ENCODE measurements at places on chromosomes 5 and 9.

GRCh38 chr5:125467222-125467621, 720.8 kb upstream of the ZNF608 start:
- DNase-seq: no peak

- no peak for DNase-seq
Observed at GRCh38 chr5:10676224-10676623, 84.8 kb downstream of the DAP start.

DNA sequence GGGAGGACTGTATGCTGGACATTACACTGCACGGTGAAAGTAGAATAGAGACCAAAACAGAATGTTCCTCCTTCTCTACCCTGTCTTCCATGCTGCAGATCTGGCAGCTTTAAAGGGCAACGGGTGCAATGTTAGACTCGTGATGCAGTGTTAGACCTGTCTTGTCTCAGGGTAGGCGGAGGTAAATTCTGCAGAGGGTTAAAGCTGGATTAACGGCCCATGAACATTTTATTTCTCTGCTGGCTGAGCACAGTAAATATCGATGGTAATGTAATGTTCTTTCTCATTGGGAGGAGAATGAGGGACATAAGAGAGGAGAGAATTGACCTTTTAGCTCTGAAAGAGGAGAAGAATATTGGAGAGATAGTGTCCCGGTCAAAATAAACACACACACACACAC, 178.9 kb downstream of the NMUR2 start:
- DNase-seq: no peak

DNA sequence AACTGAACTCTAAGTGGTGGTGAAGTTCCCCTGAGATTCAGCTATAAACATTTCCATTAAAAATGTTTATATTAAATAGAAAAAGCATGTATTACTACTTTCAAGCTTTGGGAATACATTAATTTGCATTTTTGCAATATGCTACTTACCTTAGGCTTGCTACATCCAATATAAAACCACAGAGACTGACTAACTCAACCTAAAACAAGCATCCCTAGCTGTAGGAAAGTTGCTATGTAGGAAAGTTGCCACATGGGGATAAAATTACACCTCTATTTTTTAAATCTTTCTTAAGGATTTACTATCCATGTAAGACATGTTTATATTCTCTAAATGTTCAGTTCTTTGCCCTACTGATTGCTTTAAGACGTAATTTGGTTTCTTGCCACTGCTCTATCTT, 12.8 kb downstream of the SCAMP1 start:
- DNase-seq: no peak

GRCh38 chr9:15873573-15874177, 320.8 kb downstream of the CCDC171 start:
- no peak for DNase-seq

GRCh38 chr9:107858260-107858659, 368.7 kb upstream of the KLF4 start:
- DNase-seq: no peak

DNA sequence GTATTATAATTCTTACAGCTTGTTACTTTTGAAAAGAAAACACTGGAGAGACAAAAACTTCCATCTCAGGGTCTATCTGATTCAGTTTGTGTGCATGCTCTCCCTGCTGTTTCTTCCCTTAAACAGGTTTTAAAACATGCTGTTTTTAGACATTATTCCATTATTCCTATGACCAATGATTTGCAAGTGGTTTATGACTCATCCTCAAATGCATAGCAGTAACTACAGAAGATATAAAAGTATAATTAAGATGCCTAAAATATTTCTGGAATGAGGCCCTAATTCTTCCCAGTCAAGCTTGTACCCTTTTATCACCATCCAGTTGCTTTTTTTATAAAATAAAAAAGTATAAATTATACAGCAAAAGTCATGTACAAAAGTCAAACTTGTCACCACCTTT, 3.7 kb downstream of the DTWD2 start:
- no peak for DNase-seq

- no peak for DNase-seq
Observed at GRCh38 chr9:107545036-107545435, 55.5 kb upstream of the KLF4 start.

DNA sequence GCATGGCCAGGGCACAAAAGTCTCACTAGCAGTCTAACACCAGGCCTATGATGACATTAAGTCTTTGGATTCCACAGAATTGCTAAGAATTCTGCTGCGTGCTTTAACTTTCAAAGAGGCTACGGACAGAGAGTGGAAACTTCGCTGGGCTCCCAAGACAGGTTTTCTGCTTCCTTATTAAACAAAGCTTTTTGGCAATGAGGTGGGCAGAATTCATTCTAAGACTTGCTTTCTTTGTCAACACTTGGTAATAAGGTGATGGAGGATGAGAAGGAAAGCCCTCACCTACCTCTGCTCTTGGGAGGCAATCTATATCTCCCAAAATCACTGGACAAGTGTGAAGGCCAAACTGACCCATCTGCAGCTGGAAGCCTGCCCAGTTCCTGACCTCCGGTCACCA, 231.9 kb downstream of the ATPSCKMT start:
- DNase-seq: no peak

- no peak for DNase-seq
Observed at GRCh38 chr5:150006318-150006717, 5.8 kb downstream of the HMGXB3 start.
